Activated naive CD8-positive, alpha-beta T cell treated with anti-CD3 and anti-CD28 coated beads for 36 hours (primary cell): ENCODE measurements at places on chromosomes 7 and 10.

- no peak for DNase-seq
Observed at GRCh38 chr7:72805526-72806494, 22.2 kb downstream of the TYW1B start.

- DNase-seq = no peak
Observed at GRCh38 chr7:18648849-18649758, 153.6 kb downstream of the HDAC9 start.

DNA sequence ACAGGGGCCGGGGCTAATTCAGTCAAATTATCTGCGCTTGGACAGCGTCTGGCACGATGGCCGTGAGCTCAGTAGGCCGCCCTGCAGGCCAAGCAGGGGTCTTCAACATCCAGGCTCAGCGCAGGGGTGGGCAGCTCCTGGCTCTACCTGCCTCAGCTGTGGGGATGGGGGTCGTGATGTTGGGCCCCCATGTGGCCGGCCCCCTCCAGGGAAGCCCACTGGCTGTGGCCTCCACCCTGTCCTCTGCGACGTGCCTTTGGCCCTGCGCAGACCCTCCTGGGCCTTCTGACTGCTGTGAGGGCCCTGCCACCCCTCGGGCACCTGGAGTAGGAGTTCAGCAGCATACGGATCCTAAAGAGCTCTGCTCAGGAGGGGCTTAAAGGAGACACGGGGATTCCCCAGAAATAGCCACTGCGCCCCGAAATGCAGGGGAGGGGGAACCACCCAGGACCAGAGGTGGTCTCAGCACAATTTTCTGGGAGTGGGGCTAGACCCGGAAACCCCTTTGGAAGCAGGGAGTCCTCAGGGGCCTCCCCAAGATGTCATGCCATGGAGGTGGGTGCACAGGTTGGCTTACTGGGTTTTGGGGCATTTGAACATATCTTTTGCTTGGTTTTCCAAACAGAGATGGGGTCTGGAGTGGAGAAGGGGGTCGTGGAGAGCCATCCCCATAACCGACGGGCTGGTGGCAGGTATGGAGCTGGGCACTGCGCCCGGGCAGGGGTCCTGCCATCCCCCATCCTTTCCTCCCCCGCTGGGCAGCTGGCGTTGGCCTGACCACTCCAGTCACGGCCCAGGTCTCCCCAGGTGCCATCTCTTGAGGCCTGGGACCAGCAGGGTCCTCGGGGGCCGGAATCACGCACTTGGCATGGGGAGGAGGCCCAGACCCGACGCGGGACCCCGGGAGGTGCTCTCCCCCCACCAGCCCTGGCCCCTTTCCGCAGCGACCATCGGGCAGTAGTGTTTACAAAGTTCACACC lies 4.0 kb upstream of the ADAP1 start:
- no peak for DNase-seq

- DNase-seq = no peak
Observed at GRCh38 chr7:48337012-48337621, 165.9 kb downstream of the ABCA13 start.

GRCh38 chr10:5467207-5467535 lies 32.2 kb downstream of the CALML5 start:
- DNase-seq = no peak

DNA sequence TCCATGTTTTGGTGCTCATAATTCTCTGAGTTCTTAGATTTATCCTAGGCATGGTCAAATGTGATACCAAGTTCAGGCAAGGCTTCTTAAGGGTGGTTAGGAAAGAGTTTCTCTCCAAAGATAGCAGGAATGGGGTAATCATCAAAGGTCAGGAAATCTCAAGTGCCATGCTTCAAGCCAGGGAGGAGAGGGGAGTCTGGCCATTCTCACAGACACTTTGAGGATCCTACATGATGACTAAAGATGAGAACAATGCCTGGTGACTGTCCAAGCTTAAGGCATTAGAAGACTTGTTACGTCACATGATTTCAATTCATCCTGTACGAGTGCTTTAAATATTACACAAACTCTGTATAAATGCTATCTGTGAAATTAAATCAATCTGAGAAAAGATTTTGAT lies 59.4 kb downstream of the POM121L12 start:
- no peak for DNase-seq

DNA sequence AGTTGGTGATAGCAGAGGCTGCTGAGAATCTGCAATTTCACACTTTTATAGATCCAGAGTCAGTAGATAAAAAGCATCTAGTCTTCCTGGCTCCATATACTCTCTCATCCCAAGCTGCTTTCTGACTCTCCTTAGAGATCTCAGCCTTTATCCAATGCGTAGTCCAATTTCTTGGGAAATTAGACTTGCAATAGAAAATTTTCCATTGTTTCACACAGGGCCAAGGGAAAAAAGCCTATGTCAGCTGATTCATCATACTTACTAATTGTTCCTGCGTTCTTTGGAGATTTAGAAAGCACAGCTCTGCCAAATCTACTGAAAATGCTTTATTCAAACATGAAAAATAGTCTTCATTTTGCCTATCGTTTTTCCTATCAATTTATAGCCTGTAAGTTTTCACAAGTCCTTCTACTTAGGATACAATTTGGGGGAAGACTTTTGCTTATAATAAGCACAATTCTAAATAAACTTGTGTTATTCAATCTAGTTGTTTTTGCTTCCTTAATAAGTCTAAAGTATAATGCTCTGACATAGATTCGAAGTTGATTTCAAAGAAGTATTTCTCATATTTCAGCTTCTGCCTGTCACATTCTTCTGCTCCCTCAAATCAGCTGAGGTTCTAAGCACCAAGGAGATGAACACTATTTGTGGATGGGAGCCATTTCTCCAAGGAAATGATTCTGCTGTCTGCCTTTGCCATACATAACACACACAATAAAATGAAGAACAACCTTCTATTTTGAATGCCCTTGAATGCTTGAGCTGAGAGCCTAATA lies 165.4 kb downstream of the ADAM12 start:
- no peak for DNase-seq

DNA sequence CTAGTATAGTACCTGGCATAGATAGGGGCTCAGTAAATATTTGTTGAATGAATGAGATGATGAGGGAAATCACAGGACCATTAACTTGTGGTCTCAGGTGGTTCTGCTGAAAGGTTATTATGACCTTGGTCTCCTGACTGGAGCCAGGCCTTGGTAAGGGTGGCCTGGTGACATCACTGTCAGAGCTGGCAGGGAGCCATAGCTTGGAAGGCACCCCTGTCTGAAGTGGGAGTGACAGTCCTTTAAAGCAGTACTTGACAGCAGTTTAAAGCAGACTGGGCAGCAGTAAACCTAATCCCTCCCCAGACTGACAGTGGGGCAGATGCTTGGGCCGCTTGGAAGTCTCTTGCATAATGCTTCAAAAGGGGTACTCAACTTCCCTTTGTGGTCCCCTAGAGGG lies 13.4 kb downstream of the DPCD start:
- DNase-seq = no peak

DNA sequence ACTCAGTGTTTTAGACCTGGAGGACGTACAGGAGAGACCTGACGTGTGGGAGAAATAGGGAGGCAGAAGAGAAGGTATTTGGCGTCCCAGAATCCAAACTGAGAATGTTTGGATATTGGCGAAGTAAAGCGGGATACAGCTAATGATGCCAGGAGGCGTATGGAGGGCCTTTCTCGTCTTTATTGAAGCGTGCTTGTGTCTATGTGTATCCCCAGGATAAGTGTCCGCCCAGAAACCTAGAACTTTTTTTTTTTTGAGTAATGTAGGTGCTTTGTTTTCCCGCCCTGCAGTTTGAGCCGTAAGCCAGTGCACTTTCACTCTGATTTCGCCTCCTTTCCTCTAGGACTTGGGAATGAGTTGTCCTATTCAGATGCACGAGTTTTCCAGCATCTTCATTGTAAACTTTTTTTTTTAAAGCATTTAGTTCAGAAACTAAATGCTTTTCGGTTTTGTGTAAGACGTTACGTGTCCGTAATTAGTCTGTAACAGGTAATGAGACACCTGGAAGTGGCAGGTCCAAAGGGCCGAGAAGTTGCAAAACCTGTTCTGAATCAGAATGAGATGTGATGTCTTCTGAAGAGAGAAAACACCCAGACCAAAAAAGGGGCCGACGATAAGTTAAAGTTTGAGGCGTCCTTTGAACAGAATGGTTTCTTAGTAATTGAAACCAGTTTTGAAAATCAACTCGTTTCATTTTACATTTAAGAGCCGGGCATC lies 746 bp downstream of the ARL5B start:
- no peak for DNase-seq

GRCh38 chr10:72229261-72230251 lies 13.5 kb upstream of the ASCC1 start:
- DNase-seq = no peak

DNA sequence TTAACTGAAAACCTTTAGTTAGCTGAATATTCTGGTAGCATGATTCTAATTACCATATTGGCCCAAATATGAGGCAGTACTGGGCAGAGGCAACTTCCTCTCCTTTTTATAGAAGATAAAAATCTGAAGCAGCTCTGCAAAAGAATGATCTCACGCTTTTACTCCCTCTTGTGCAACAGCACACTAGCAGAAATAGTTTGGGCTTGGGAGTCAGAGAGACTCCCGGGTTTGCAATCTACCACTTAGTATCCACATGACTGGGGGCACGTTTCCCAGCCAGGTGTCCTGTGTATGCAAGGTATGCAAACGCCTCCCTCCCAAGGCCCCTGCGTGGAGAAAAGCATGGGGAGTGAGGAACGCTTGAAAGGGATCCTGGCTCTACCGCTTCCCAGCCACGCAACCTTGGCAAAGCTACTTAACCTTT lies 47.2 kb upstream of the RHEB start:
- no peak for DNase-seq

GRCh38 chr7:91182819-91183764 lies 81.1 kb upstream of the FZD1 start:
- no peak for DNase-seq

DNA sequence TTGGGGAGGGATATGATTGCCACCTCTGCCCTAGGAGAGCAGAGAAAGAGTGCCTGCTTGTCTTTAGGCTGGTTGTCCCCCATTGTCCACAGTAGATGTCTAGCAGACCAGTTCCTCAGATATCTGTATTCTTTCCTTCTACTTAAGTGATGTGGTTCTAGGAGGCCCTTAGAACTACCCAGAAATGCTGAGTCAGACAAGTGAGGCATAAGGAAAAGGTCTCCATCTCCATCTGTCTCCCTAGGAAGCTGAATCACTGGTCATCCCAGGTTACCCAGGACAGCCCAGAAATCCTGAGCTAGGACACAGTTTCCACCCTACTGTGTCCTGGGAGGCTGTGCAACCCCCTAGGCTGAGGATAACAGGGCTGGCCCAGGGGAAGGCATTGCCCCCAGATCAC lies 93.4 kb upstream of the INHBA start:
- no peak for DNase-seq

GRCh38 chr7:143305423-143306070 lies 10.4 kb upstream of the CLCN1 start:
- DNase-seq = peak; percentile 60

DNA sequence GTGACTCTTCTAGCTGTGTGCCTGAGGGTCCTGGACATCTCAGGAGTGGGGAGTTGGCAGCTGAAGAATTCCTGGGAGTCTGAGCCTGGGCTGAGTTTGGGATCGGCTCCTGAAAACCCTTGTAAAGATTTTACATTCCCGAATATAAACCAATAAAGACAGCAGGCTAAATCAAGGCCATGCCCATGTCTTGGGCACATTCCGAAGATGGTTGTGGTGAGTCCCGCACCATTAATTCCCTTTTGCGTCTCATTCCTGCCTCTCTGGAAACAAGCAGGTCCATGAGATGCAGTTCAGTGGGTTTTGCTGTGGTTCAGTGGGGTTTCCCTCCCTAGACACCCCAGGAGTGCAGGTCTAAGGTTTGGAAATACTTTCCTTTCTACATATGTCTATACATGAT lies 90.9 kb downstream of the COL26A1 start:
- DNase-seq = no peak

DNA sequence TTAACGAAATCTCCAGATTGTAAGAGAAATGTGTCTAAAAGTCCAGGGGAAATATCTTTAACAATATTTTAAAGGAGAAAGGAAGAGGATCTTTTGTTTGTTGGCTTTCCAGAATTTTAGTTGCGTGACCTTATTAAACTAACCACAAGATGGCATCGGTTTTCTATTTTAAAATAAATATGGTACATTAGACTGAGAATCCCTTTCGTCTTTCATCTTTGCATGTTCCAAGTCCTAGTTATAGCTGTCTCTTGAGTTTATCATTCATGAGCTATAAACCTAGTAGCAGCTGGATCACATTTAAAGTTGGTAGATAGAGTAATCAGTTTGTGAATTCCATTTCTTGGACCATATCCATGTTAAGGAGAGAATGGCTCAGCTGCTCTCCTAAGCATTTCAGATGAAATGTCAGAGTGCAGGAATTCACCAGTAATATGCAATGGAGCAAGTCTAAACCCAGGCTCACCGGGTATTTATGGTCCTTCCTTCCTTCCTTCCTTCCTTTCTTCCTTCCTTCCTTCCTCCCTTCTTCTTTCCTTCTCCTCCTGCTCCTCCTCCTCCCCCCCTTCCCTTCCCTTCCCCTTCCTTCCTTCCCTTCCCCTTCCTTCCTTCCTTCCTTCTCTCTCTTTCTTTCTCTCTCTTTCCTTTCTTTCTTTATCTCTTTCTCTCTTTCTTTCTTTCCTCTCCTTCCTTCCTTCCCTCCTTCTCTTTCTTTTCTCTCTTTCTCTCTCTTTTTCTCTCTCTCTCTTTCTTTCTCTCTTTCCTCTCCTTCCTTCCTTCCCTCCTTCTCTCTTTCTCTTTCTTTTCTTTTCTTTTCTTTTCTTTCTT lies 57.8 kb upstream of the RAB18 start:
- DNase-seq = no peak

DNA sequence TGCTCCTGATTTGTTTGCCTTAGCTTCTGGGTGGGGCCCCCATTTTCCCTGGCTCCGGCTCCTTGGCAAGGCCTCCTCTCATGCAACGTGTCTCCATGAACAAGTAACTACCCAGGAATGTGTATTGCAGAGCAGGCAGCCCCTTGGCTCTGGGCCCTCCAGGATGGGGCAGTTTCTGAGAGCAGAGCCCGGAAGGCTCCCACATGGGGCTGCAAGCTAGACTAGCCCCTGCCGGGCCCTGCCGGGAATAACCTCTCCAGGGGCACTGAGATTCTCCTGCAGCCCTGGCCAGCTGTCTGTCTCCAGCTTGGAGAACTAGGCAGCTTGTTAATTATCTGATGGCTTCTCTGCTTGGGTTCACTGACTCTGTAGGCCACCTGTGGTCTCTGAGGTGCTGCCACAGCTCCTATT lies 184.0 kb upstream of the INHBA start:
- DNase-seq = no peak

DNA sequence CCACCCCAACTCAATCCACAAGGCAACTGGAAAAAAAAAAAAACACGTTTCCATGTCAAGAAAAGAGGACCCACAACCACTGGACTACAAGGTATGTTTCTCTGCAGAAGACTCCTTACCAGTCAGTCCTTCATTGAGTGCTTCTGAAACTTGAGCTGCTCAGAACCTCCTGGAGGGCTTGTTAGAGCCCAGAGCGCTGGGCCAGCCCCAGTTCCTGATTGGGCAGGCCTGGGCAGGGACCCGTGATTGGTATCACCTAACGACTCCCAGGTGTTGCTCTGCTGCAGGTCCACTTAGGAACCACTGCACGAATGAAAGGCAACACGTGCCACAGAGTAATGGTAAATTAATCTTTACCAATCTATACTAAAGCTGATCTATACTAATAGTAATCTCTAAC lies 473 bp upstream of the CCDC201 start:
- DNase-seq = no peak
